ENCODE measurements at places on chromosomes 16 and 17.

DNA sequence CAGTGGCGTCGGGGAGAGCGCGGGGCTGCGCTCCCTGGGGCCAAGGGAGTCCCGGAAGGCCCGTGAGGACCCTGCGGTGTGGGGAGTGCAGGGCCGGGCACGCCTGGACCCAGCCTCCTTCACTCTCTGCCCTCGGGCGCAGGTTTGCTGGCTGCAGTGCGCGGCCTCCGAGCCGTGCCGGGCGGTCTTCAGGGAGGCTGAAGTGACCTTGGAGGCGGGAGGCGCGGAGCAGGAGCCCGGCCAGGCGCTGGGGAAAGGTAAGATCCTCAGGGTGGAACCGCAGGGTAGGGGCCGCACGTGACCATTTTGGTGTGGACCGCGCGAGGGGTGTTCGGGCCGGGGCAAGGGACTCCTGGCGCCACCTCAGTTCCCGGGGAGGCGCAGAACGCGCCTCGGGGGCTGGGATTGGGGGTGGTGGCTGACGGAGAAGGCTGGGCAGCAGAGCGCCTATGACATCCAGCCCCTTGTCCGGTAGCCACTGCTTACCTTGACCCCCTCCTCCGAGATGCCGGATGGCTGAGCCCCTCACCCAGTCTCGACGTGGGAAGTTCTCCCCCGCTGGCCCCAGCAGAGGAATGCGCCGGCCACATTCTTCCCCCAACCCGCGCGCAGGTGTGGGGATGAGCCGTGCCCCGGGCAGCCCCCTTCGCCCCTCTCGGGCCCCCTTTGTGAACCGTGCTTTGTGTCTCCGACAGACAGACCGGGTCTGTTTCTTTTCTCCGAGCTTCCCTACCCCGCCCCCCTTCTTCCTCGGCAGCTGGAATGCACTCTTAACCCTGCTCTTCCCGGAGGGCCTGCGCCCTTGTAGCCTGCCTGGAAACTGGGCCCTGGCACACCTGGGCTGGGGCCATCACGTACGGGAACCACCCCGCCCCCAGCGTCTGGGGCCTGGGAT is 631 bp downstream of the CDH3 start:
- DNase-seq = no peak

- no peak for DNase-seq
Observed at GRCh38 chr17:10073941-10074340, 124.5 kb downstream of the GAS7 start.

DNA sequence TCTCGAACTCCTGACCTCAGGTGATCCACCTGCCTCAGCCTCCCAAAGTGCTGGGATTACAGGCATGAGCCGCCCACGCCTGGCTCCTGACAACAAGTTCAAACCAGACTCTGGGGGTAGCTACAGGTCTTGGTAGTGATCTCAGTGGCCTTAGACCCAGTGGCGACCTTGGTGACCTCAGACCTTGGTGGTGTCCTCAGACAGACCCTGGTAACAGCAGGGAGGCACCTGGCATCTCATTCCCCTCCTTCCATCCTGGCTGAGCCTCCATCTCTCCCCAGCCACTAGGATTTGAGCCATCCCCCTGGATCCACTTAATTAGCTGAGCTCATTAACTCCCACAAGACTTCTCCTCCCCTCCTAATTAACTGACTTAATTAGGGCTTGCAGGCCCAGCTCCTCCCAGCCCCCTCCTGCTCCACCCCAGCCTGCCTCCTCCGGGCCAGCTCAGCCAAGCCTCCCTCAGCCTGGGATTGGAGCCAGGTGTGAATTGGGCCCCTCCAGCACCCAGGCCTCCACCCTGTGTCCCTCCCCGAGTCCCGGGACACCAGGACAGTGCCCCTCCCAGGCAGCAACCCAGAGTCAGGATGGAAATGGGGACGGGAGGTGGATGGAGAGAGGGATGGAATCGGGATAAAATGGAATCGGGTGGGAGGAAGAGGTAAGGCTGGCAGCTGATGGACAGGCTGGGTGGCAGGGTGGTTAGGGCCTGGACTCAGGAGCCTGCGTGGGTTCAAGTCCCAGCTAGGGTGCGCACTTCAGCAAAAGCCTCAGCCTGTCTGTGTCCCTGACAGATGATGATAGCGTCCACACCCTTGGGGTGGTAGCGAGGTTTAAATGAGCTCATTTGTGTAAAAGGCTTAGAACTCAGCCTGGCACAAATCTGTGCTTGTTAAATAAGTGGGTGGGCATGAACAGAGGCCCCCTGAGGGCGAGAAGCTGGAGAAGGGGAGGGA is 11.2 kb upstream of the SBK1 start:
- peak; percentile 9 for DNase-seq

- no peak for DNase-seq
Observed at GRCh38 chr16:53515811-53516210, 12.8 kb upstream of the AKTIP start.

- DNase-seq = peak; percentile 96
Observed at GRCh38 chr17:42964161-42964932, at the start of gene AARSD1. TSS of gene AARSD1 (minus strand) at chr17:42964454. CDS start at chr17:42964440, 14 bp downstream.

DNA sequence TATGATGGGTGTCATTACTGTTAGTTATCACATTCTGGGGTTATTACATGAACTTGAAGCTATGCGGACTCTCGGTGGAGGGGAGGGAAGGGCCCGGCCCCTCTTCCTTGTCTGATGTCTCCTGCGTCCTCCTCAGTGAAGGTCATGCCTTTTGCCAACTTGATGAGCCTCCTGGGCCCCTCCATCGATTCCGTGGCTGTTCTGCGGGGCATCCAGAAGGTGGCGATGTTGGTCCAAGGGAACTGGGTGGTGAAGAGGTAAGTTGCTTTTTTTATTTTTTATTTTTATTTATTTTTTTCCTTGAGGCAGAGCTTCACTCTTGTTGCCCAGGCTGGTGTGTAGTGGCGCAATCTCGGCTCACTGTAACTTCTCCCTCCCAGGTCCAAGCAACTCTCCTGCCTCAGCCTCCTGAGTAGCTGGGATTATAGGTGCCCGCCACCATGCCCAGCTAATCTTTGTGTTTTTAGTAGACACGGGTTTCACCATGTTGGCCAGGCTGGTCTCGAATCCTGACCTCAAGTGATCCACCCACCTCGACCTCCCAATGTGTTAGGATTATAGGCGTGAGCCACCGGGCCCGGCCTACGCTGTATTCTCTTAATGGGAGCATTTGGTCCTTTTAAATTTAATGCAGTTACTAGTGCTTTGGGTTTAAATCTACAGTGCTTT is 21.6 kb downstream of the POLR3E start:
- peak; percentile 73 for DNase-seq

DNA sequence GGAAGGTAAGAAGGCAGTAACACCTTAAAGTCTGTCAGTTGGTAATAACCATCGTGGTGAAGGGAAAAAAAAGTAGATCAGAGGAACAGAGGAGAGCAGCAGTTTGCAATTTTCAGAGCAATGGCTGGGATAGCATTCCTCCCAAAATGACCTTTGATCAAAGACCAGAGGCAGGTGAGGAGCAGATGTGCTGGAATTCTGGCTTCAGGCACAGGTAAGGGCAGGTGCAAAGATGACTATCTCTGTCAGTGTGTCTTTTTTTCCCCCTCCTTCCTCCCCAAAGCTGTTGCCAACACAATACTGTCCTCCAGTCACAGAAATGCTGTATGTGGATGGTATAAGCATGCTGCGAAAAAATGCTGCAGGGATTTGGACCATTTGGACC is 166.7 kb downstream of the XYLT1 start:
- DNase-seq = no peak

GRCh38 chr17:61362396-61362795 is 37.2 kb upstream of the TBX2 start:
- no peak for DNase-seq

- DNase-seq = no peak
Observed at GRCh38 chr17:14461227-14461548, 160.3 kb downstream of the HS3ST3B1 start.

- no peak for DNase-seq
Observed at GRCh38 chr16:5551909-5552308, 454.3 kb upstream of the EEF2KMT start.

DNA sequence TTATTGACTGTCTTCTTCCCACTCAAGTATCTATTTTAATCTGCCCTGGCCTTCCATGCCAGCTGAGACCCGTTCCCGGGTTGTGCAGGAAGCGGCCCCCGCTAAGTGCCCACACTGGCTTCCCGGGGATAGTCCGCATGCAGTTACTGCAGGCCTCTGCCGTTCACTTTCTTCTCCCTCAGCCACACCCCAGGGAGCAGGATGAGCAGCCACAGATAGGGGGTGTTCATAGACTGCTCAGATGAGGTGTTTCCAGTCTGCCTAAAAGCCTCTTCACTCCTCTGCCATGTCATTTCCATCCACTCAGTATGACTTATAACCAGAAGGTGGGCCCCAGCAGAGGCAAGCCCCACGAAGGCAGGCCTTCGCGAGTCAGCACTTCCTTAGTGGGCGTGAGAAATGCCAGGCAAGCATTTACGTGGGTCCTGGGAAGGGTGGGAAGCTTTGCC is 7.7 kb downstream of the MED9 start:
- peak; percentile 40 for DNase-seq

- peak; percentile 51 for DNase-seq
Observed at GRCh38 chr17:56912105-56912999, 1.5 kb downstream of the TRIM25 start.
